ENCODE measurements at places on chromosomes 16 and 17.

GRCh38 chr16:57133031-57133430, 40.6 kb downstream of the CPNE2 start:
- no peak for DNase-seq

GRCh38 chr16:30084816-30085159, 6.9 kb downstream of the TBX6 start:
- DNase-seq: no peak

DNA sequence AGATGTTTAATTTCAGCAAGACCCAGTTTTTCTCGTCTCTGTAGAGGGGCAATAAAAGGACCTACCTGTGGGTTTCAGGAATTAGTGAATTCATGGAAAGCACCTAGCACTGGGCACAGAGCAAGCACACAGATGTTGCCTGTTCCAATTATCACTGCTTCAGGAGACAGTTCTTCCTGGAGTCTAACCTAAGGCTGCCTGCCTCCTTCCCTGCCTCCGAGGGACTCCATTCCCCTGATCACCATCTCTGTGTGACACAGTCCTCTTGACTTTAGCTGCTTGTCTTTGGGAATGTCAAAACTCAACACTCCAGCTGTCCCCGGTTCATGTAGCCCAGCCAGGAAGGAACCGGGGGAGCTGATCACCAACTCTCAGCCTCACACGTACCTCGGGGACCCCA, 474.9 kb downstream of the SLC39A11 start:
- DNase-seq: no peak

DNA sequence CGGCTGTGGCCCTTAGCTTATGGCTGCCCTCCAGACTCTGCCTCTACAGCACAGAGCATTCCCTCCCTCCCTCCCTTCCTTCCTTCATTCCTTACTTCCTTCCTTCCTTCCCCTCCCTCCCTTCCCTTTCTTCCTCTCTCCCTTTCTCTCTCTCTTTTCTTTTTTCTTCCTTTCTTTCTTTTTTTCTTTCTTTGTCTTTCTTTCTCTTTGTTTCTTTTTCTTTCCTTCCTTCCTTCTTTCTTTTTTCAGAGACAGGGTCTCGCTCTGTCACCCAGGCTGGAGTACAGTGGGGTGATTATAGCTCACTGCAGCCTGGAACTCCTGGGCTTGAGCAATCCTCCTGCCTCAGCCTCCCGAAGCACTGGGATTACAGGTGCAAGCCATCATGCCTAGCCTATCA, 11.7 kb downstream of the TMEM92 start:
- no peak for DNase-seq

GRCh38 chr17:30299000-30299399, 7.3 kb upstream of the BLMH start:
- DNase-seq: no peak

- peak; percentile 9 for DNase-seq
Observed at GRCh38 chr17:43880420-43880991, 26.8 kb downstream of the MPP2 start.

DNA sequence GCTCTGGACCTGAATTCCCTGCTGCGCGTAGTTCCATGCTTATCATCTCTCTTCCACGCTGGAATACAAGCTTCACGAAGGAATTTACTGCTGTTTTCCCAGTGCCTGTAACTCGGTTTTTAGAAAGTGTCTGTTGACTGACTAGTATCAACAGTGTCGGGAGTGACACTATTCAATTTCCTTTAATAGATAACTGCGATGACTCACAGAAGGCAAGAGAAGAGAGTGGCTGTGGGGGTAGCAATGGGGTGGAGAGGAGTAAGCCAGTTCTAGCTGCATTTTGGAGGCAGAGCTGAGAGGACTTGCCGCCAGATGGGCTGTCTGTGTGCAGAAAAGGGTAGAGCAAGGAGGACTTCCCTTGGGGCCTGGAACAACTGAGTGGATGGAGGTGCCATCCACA, 25.2 kb downstream of the B4GALNT2 start:
- DNase-seq: no peak

DNA sequence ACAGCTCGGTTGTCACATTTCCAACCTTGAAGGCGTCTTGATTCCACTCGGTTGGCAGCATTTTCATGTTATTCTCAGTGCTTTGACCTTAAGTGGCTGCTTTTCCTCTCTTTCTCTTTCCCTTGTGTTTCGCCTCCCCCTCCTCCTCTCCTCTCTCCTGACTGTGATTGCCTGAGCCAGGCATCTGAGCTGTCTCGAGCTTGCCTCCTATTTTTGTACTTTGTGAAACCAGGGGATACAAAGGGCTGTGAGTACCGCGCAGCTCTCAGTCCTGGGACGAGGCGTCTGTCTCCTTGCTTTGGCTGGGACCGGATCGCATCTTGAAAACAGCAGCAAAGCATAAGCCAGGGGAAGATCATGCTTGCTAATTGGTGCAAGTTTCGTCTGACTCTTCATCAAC, 48.8 kb upstream of the SDK2 start:
- no peak for DNase-seq

GRCh38 chr16:59591480-59591879, 857.4 kb upstream of the GOT2 start:
- no peak for DNase-seq

DNA sequence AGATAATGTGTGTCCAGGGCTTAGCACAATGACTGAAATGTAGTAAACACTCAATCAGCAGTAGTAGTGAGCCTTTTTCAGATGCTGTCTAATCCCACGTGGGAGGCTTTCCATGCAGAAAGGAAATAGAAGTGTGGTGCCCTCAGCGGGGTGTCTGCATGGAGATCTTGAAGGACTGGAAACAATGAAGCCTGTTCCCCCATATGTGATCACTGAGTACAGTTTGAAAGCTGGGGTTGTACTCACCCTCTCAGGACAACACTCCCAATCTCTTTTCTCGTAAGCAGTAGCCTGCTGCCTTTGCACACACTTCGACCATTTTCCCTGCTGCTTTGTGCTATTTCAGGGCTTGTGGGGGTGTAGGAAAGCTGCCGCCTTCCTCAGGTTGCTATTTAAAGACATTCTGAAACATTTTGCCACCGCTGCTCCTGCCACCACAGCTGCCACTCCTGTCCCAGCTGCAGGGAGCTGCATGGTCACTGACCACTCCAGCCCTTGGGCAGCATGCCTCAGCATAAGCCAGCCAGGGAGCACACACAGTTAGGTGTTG, 40.6 kb upstream of the HAS3 start:
- DNase-seq: no peak

DNA sequence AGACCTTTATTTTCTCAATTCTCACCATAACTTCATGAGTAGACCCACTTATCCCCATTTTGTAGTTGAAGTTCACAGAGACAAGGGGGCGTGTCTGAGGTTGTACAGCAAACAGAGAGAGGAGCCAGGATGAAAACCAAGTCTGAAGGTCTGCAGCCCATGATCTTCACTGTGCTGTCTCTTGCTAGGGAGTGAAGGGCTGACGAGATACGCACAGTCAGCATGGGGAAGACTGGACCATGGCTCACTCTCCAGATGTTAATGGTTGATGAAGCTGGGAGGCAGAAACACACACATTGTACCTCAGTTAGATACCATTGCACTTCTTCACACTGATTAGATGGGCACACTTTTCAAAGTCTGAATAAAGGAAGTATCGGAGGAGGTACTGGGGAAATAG, 5.8 kb upstream of the MT4 start:
- DNase-seq: no peak

GRCh38 chr16:19382084-19382801, 35.4 kb upstream of the TMC5 start:
- DNase-seq: no peak

GRCh38 chr16:9225527-9226316, 134.3 kb downstream of the HAPSTR1 start:
- no peak for DNase-seq

DNA sequence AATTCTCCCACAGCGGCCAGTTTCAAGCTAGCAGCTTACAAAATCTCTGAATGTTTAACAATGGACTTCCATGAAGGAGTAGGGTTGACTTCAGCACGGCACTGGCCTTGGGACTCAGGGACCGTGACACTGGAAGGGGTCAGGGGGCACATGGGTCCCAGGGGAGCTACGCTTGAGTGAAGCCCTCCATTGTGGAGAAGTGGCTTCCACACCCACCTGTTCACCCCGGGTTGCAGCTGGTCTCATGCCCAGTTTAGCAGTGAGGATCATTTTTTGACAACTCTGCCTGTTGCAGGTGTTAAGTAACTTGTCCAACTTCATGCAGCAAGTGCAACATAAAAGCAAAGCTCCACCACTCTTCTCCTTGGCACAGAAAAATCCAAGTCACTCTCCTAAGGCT, 510.2 kb downstream of the CDH13 start:
- DNase-seq: no peak

- DNase-seq: no peak
Observed at GRCh38 chr17:40516581-40517285, 15.3 kb upstream of the TNS4 start.

GRCh38 chr16:81556715-81557284, 112.2 kb downstream of the CMIP start:
- DNase-seq: no peak

DNA sequence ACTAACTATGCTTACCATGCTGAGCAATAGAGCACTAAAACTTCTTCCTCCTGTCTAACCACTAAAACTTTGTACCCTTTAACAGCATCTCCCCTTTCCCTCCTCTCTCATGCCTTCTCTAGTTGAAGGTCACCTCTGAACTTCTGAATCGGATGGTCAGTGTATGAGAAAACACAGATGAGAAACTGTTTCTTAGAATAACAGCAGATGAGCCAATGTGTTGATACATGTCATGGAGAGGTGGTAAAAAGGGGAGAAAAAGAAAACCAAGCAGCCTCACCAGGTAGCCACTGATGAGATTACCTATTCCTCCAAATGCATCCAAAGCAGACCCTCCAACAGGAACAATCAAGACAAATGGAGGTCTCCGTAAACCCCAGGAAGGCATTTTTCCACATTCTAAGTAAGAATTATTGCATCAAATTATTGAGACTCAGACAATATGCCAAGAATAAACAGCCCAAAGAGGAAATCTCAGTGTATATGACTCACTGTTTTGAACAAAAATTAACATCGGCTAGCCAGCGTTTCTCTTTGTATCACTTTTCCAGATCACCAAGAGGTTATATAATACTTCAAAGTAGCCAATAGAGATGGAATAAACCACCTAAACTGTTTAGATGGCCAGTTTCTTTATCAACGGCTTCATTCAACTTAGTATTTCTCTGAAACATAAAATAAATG, 793.3 kb upstream of the SOX9 start:
- DNase-seq: no peak

DNA sequence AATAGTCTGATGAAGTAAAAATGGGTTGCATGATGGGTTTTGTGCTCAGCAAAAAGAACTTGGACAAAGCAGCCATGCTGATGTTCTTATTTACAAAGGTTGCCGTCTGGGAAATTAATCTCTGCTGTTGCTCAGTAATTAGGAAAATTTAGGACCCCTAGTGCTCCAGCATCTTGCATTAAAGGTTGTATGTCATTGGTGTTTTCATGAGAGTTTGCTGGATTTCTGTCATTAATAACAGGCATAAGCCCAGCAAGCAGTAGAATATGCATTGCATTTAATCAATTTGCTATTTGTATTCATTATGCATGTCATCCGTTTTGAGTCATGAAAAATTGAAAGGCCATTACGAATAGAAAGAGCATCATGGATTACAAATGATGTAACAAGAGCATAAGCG, 45.3 kb upstream of the C16orf78 start:
- DNase-seq: no peak

DNA sequence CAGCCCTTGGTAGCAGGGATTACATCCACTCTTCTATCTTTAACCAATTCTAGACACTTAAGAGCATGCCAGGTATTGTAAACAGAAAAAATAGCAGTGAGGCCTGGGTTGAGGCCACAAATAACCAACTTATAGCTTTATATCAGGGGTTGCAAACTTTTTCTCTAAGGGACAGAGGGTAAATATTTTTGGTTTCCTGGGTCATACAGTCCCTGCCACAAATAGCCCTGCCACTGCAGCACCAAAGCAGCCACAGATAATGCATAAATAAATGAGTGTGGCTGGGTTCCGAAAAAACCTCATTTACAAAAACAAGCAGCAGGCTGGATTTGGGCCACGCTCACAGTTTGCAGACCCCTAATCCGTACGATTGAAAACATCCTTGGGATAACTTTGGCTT, 46.7 kb downstream of the STAT3 start:
- no peak for DNase-seq

DNA sequence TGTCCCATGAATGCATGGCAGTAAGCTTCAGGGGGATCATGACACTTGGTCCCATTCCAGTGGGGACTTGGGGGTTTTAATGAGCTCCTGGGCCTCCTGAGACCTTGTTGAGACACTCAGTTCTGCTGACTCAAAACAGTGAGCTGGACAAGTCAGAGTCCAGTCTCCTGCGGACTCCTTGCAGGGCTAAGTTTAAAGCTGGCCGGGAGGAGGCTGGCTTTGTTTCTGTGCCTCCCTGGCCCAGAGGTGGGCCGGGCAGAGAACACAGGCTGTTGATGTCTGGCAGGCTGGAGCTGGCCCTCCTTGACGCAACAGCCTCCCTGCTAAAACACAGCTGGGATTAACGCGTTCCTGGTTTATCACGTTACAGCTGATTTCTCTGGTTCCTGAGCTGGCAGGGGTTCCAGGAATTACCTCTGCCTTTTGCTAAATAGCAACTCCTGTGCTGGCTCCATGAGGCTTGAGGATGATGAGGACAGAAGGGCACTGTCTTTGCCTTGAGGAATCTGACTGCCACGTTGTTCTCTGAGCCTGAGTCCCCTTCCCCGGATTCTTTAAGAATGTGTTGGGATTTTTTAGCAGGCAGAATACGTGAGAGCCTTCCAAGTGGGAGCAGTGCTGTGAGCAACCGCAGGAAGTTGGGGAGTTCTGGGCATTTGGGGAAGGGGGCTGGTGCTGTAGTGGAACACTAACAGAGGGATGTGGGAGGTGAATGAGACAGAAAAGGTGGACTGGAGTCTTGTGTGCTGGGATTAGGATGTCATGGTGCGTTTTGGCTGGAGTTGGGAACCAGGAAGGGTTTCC, 2.0 kb downstream of the GPT2 start:
- DNase-seq: no peak

DNA sequence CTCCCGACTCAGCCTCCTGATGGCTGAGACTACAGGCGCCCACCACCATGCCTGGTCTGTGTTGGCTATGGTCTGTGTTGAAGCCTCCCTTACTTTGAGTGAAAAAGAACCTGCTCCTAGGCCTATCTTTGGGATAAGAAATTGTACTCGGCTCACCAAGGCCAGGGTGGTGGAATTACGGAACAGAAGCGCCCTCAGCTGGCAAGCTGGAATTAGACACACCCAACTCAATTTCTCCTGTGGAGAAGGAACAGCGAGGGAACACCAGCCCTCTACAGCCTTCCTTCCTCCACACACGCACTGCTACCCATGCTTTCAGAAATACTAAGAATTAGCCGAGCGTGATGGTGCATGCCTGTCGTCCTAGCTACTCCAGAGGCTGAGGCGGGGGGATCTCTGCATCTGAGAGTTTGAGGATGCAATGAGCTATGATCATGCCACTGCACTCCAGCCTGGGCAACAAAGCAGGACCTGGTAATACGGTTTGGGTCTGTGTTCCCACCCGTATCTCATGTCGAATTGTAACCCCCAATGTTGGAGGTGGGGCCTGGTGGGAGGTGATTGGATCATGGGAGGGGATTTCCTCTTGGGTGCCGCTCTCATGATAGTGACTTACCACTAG, 40.1 kb upstream of the RBBP6 start:
- no peak for DNase-seq

All from CD14-positive monocyte (primary cell).